ENCODE measurements at places on chromosomes 2 and 18.

GRCh38 chr2:26300234-26300925 lies 45.6 kb upstream of the SELENOI start:
- DNase-seq = no peak

- DNase-seq = no peak
Observed at GRCh38 chr18:31801078-31801477, 40.4 kb upstream of the SLC25A52 start.

DNA sequence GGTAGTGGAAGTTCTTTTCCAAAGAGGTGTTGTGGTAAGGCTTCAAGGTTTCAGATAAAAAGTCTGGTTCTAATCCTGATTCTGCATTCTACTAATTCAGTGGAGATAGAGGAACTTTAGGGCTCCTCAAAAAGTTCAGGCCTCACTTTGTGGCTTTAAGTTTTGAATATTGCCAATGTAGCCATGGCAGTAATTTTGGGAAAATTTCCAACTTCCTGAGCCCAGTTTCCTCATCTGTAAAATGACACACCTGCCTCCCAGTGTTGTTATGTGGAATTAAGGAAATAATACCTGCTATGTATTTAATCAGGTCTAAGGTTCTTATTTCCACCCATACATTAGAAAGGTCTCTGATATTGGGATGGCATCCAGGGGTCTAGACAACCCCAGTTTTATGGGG lies 147.6 kb upstream of the ITGA6 start:
- no peak for DNase-seq

DNA sequence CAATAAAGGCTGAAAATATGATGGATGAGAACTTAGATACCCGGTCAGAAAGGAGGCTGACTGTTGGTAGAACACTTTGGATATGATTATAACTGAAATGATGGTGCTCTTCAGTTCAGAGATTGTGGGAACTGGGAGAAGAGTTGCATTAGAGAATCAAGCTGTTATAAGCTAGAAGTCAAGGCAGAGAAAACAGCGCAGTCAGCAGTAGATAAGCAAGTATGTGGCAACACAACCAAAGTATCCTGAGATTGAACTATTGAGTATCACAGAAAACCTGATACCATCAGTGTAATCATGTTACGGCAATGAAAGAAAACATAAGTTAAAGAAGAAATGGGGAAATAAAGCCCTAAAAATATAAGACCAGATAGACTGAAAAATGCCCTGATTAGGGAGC lies 633.9 kb upstream of the LRRTM1 start:
- no peak for DNase-seq

GRCh38 chr2:161488879-161489278 lies 72.8 kb downstream of the TBR1 start:
- no peak for DNase-seq

- DNase-seq = no peak
Observed at GRCh38 chr2:181185421-181185820, 205.0 kb downstream of the UBE2E3 start.

DNA sequence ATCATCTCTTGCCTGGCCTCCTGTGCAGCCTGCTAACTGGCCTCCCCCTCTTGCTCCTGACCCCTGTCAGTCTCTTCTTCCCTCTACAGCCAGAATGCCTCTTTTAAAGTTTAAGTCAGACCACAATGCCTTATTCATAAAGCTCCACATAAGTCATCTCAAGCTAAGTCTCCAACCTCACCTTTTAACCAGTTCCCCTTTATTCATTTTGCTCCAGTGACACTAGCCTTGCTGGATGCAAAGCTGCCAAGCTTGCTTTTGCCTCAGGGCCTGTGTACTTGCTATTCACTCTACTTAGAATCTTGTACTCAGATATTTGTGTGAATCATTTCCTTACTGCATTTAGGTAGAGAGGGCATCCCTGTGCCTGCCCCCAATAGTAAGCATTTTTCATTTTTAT lies 180.9 kb downstream of the PDE1A start:
- DNase-seq = no peak

GRCh38 chr2:63692002-63692606 lies 103.3 kb downstream of the MDH1 start:
- no peak for DNase-seq

DNA sequence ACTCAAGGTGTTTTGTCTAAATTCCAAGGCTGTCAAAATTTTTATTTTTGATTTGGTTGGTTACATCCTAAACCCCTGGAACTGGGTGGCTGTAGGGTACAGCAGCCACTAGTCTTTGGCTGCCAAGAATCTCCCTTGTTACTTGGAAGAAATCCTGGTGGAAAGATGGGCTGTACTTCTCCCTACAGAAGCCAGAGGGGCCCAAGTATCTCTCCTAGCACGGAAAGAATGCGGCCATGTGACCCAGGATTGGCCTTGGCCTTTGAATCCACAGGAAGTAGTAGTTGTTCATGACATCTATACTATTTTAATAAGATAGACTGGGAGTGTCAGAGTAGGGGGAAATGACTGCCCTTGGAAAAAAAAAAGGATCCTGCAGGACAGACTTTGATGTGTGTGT lies 54.4 kb upstream of the MYO3B start:
- DNase-seq = no peak

- peak; percentile 71 for DNase-seq
Observed at GRCh38 chr2:25342372-25343186, 854 bp upstream of the DNMT3A start.

GRCh38 chr2:26849056-26849999 lies 1.4 kb downstream of the DPYSL5 start:
- DNase-seq = no peak

DNA sequence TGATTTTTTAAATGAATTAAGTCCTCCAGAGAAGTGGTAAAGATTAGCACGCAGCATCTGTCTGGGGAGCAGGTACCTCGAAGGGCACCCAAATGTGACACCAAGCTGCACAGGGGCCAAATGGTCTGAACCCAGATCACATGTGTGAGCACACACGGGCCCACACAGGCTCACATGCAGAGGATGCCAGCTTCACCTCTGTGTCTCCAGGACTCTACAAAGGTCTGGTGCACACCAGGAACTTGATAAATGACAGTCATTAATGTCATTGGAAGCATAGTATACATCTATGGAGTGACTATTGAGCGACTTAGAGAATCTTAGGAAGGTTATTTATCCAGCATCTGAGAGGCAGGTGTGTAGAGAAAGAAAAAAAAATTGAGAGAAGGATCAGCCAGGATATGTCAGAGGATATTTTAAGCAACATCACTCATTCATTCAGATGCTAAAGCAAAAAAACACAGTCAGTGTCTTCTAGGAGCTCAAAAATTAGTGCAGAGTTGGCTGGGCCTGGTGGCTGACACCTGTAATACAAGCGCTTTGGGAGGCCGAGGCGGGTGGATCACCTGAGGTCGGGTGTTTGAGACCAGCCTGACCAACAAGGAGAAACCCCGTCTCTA lies 23.2 kb downstream of the GYPC start:
- DNase-seq = no peak

DNA sequence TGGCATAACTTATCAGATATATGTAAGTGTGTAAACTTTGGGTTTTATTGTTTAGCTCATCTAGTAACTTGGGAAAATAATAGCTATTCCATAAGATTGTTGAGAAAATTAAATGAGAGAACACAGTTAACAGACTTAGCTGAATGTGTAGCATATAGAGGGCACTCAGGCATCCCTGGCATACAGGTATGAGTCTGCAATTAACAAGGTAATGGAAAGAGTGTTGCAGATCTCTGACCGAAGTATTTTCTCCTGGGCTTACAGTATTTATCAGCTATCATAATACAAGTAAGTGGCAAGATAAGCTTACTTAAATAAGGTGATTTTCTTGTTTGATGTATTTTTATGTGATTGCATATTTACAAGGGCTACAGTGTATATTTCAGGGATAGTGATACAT lies 7.9 kb upstream of the COBLL1 start:
- no peak for DNase-seq

DNA sequence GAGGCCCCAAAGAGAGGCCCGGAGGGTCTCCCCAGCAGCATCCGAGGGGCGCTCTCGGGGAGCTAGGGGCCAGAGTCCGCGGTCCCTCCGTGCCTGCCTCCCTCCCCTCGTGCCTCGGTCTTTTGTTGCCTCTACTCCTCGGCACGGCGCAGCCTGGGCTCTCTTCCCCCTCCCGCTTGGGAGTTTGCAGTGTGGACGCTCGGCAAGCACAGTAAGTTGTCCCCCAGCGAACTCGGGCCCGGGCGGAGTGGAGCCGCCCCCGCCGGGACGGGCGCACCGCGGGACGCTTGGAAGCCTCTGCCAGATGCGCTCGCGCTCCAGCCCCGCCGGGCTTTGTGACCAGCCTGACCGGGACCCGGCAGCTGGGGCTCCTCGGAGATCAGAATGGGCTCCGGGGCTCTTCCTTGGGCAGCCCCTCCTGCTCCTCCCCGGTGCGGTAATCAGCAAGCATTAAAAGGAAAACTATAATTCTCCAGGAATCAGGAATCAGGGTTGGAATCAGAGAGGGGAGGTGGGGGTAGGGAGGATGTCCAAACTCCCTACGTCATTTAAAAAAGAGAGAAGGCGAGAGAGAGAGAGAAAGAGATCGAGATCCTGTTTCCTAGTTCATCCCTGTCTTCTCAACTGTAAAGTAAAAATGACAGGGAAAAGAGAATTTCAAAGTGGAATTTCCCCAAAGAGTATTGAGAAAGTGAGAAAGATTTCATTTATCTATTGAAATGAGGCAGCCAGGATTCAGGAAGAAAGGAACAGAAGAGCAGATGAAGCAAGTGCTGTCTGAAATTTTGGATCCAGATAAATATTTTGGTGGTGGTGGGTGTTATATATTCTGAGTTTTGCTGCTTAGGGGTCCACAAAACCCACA lies 786 bp upstream of the TMEM200C start:
- DNase-seq = no peak

- DNase-seq = no peak
Observed at GRCh38 chr2:40394031-40394430, 57.9 kb downstream of the SLC8A1 start.

DNA sequence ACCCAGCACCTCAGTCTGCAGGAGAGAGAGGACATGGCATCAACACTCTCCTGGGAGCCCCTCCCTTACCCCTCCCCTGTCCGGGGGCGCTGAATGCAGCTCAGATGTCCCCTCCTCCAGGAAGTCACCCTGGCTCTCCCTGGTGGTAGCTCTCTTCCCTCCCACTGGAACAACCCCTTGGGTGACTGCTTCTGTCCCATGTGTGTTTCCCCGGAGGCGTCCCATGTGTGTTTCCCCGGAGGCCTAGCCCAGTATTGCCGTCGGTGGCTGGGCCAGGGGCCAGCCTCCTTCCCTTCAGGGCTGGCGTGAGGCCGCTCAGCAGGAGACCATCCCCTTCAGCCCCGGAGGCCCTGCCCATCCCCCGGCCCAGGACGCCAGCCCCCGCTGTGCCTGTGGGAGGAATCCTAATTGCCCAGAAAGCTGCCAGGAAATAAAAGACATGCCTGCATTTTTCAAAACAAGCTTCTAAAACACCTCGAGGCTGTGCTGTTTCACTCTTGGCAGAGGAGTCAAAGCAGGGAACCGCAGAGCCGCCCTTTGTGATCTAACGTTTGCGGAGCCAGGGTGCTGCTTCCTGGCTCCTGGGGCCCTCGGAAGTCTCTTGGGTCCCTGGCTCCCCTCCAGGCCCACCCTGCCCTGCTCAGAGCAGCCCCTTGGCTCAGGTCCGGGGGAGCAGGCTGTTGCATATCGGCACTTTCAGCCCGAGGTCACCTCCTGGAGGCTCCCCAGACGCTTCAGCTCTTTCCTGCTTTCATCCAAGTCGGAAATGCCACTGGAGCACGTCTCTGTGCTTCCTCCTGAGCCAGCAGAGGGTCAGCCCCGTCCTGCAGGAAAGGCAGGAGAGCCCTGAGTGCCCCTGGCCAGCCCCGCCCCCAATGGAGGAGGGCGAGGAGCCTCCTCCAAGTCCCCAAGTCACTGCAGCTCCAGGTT lies 11.4 kb downstream of the SNED1 start:
- DNase-seq = no peak

- DNase-seq = no peak
Observed at GRCh38 chr18:11859903-11860407, 8.7 kb downstream of the CHMP1B start.

DNA sequence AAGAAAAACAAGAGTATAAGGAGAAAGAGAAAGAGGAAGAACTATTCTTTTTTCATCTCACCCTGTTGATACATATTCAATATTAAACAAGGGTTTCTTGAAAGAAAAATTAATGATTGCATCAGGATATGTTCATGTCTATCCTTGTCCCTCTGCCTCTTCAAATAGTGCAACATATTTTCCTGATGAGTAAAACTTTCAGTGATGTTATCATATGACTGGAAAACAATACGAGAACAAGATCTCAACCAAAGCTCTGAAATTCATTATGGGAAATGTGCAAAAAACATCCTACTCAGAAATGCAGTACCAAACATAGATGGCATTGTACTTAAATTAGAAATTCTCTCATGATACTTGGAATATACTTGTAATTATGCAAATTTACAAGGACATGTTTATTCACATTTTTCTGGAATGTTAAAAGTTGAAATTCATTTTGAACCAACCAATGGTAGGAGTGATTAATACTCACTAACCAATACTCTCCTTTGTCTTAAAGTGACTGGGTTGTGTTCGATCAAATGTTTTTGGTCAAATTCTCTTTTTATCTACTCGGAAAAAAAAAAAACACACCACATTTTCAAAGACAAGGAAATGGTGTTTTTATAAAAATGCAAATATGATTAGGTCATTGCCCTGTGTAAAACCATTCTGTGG lies 148.9 kb upstream of the GULP1 start:
- DNase-seq = no peak

DNA sequence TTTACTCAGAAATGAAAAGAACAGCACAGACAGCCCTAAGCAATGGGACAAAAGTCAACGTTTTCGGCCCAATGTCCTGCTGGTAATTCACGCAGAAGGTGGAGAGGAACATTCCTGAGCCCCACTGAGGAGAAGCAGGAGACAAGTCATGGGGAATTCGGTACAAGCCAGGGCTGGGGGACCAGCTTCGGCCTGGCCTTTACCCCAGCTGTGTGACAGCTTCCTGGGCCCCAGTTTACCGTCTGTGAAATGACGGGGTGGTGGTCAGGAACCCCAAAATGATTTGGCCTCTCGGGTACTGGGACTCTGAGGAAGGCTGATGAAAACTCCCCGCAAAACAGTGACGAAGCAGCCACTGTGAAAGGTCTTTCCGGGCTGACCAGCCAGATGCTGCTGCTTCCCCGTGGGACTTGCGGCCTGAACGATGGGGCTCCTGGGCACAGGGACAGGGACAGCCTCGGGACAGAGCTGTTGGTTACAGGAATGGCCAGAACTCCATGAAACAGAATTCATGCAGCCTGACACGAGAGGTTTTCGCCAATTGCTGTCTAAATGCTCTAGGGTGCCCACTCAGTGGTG lies 21.6 kb downstream of the KIF1A start:
- no peak for DNase-seq

- DNase-seq = no peak
Observed at GRCh38 chr2:102253140-102253752, 58.1 kb upstream of the IL1RL1 start.

Data from stimulated activated CD8-positive, alpha-beta memory T cell treated with anti-CD3 and anti-CD28 coated beads, Interleukin-7, amount 100 ng/mL, for 48 hours (primary cell).